T-helper 17 cell (primary cell): ENCODE measurements at places on chromosomes 16 and 17. TPM values are rescaled to one million over a fixed set of nuclear protein-coding genes. Genes with fewer than 3 reads are reported as not detected.

STX8 gene
- total RNA-seq, result 68.8 TPM

HP gene
- total RNA-seq, result not detected

SERPINF2 gene
- total RNA-seq, result 0.67 TPM

NPW gene
- total RNA-seq, result not detected

RUNDC3A gene
- total RNA-seq, result 0.55 TPM

KRTAP1-5 gene
- total RNA-seq, result not detected

ANKRD40CL gene
- not detected for total RNA-seq

UBALD2 gene
- total RNA-seq, result 252 TPM

SSTR5 gene
- total RNA-seq, result not detected

GFAP gene
- 0.18 TPM for total RNA-seq

DNA sequence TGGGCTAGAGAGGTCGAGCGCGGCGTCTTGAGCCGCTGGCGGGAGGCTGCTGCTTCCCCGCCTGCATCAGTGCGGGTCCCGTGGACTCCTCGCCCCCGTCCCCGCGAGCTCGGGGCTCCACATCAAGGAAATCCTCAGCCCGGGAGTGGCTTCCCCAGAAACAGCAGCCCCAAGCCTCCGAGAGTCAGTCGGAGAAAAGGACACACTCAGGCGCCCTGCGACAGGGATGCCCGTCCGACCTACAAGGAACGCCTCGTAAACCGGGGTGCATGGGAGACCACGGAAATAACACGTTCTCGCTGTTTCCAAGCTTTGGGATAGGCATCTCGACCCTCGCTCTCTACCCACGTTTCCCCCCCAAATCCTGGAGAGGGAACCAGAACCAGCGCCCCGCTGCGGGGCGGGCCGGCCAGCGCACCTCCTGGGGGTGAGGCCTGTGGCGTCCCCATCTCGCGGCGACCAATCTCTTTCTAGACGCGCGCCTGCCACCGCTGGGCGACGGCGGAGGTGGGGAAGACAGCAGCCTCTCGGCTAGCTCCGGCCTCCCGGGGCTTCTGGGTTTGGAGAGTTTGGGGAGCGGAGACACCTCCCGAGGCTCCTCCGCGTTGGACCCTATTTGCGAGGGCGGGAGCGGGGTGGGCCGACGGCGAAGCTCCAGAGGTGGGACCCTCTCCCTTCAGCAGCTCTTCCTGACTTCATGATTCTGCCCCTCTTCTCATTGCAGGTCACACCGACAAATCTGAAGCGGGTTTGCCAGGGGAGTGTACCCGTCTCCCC, 759 bp upstream of the TP53I13 start:
- DNase-seq, result peak; percentile 64

- peak; percentile 85 for DNase-seq
These were observed 6.8 kb upstream of the MEAK7 start for GRCh38 chr16:84511180-84511800.

DNA sequence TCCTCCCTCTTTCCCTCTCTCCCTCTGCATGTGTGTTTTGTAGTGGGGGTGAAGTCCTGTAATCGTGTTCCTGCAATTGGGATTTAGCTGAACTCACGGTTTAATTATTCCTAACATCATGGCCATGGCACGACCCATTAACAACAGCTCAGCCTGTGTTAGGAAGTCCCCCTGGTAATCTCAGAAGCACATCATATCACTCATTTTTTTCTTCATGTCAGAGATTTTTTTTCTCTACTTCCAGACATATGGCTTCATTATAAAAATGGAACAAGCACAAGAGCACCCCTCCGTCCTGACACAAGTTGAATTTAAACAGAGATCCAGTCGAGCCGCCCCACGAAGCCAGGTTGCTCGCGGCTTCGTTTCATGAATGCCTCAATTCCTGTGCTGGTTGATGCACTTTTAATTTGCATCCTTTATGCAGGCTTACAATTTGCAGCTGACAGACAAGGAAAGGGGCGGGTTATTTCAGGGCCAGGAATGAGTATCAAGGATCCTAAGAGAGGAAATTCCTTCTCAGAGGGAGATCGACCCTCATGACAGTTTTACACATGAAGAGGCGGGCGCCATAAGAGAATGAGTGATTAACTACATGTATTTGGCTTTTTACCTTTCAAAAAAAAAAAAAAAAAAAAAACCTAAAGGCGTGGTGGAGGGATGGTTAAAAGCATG, 192.9 kb downstream of the MAF start:
- no peak for DNase-seq

DNA sequence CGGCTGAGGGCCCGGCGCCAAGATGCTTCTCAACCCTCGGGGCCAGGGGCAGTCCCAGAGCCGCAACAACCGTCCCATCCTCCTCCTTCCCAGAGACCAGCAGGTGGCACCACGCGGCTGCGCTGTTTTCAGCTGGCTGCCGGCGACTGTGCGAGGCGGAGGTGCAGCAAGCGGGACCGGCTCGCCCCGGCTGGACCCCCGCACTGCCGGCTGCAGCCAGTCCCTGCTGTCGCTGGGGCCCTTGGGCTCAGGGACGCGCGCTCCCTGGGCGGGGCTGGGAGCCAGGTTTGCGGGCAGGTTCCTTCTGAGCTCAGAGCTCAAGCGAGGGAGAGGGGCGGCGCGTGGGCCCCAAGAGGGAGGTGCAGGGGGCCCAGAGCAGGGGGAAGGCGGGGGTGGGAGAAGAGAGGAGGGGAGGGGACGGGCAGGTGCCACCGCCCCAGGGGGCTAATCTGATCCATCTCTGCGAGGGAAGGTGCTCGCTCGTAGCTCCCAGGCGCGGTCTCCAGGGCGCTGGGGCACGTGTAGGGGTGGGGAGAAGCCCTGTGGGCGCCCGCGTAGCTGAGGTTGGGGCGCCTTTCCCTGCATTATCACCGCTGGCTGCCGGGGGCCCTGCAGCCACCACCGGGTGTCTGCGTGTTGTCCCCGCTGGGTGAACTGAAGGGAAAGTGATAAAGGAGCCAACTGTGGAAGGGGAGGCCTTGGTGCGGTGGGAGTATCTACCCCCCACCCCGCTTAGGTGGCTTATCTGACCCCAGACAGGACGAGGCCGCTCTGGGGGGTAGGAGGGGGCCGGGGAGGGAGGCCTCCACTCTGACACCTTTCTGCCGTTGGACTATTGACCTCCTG, 24.2 kb downstream of the STAT5A start:
- DNase-seq, result peak; percentile 67

- DNase-seq, result no peak
These were observed 29.6 kb downstream of the XPO6 start for GRCh38 chr16:28182183-28182582.

- DNase-seq, result no peak
These were observed 361.3 kb upstream of the SOX9 start for GRCh38 chr17:71759422-71760060.

DNA sequence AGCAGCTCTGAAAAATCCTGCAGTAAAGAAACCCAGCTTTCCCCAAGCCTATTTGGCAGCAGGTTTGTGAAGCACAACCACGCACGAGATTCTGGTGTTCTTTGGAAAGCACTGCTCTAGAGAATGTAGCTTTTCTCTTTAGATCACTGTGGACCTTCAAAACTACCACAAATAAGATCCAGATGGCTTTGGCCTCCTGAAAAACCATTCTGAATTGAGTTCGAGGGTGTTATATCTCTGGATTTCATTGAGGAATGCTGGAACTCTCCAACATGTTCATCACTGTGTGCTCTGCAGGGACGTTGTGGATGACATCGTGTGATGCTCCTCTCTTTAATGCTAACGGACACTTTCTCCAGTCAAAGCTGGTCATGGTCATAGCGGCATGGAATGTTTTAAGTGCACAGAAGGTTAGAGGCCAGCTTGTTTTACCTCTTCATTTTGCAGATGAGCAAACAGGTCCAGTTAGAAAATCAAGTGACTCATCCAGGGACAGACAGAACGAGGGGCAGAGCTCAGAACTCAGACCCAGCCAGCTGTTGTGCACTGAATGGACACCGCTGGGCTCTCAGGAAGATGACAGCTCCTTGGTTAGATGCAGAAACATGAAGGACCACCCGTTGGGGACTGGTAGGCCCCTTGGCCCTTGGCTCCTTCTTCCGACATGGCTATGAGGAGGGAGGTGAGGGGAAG, 37.2 kb downstream of the CCDC42 start:
- no peak for DNase-seq

GRCh38 chr17:11264183-11264871, 23.3 kb downstream of the SHISA6 start:
- no peak for DNase-seq

DNA sequence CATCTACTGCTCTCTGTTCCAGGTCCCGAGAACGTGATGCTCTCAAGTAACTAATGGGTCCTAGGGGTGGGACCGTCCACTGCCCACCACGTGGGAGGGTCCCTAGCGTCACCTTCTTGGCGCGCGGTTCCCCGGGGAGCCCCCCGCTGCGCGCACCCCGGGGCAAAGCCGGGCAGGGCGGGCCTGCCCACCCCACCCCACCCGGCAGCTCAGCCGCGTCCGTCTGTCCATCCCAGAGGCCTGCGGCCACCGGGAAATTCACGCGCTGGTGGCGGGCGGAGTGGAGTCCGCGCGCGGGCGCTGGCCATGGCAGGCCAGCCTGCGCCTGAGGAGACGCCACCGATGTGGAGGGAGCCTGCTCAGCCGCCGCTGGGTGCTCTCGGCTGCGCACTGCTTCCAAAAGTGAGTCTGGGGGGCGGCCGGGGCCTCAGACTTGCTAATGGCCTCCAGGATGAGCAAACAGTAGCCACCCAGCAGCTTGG, 494 bp downstream of the PRSS41 start:
- no peak for DNase-seq

DNA sequence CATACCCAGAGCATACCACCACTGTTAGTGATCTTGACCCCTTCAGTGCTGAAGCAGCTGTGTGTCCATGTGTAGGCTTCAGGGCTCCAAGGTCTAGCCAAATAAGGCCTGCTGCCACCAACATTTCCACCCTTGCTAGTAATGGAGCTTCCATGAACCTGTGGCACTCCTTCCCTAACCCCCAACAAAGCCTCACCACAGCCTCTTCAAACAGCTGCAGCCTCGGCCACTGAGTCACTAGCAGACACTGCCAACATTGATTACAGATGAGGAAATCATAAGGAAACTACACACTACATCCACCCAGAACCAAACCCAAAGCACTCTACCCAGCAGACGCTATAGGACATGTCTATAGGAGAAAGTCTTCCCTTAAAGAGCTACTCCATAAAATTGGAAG, 610.7 kb downstream of the KCNJ2 start:
- DNase-seq, result no peak

DNA sequence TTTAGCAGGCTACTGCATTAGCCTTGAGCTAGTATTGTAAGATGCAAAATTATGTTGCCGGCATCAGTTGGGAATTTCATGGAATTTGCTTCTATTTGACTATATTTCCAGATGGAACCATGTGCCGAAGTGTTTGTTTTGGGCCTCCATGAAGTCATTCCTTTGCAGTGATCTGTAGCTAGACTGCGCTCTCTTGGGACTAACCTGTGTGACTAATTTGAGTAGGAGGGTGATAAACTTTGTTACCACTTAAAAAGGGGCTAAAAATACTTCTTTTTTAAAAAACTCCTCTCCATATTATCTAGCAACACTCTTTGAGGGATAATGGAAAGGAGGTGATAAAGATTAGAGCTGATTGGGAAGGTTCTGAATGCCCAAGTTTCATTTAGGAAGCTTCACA, 166.8 kb upstream of the TBX2 start:
- no peak for DNase-seq

GRCh38 chr16:50844840-50845239, 103.0 kb downstream of the CYLD start:
- DNase-seq, result no peak

GRCh38 chr17:78919861-78920450, 5.2 kb downstream of the TIMP2 start:
- no peak for DNase-seq

DNA sequence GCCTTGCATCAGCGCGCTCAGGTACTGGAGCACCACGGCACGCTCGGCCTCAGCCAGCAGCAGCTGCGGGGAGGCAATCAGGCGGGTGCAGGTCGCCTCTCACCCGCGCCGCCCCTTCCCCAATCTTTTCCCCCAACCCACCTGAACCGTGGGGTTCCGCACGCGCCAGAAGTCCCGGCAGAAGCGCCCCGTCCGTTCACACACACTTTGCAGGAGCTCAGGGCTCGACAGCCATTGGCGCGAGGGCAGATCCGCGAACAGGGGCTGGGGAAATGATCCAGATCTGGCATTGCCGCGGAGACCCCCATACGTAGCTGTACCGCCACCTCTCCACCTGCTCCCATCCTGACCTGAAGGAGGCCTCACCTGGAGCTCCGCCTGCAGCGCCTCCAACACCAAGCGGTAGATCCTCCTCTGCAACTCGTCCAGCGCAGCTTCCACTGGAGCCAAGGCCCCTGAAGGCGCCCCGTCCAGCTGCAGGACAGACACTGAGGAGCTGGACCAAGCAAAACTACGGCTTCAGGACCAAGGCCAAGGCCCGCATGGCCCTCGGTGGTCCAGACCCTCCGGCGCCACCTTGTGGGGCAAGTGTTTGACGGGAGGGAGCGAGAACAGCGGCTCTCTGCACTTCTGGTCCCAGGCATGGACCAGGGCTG, 1.4 kb upstream of the MATCAP1 start:
- peak; percentile 70 for DNase-seq

DNA sequence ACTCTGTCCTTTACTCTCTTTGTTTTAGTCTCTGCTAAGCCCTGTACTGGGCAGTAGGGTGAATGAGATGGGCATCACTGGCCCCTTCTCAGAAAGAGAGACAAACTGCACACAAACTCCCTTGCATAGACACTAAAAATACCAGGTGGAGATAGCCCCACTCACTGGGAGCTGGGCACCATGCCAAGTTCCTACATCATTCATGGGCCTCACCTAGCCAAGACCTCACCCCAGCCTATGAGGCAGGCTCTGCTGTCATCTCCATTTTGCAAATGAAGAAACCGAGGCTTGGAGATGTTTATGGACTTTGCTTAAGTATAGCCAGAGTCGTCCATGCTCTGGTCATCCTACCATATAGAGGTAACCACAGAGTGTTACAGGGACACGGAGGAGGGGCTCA, 499.8 kb upstream of the CDH11 start:
- no peak for DNase-seq

- DNase-seq, result no peak
These were observed 158.5 kb downstream of the PPM1E start for GRCh38 chr17:58913971-58914769.

- DNase-seq, result no peak
These were observed 8.7 kb downstream of the VASN start for GRCh38 chr16:4380119-4381063.

DNA sequence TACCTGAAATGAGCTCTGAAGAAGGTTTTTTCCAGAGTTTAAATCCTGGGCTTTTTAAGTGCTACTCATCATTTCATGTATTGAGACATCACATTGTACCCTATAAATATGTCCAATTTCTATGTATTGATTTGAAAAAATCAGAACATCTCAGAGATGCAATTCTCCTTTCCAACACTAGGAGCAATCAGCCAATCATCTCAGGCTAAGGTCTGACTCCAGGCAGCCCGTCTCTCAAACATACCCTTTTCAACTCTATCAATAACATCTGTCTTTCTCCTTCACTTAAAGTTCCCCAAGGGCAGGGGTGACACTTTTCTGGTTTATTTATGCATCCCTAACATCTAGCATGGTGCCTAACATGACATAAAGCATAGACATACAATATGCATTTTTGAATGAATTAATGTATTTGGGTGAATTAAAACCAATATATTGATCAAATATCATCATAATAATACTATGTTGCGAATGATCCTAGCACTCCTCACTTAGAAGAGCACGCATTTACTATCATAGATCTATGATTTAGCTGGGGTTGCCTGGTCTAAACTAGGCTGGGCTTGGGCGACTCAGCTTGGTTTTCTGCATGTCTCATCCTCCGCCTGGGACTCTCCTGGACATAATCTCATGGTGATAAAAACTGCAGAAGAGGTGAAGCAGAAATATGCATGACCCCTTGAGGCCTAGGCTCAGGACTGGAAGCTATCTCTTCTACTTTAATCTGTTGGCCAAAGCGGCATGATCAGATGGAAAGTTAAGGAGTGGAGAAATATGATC, 5.2 kb upstream of the CDH11 start:
- DNase-seq, result no peak

GRCh38 chr17:81513753-81514488, 1.3 kb upstream of the ACTG1 start:
- DNase-seq, result no peak
